Epithelial cell of prostate (primary cell): ENCODE measurements at places on chromosomes 2 and 18.

DNA sequence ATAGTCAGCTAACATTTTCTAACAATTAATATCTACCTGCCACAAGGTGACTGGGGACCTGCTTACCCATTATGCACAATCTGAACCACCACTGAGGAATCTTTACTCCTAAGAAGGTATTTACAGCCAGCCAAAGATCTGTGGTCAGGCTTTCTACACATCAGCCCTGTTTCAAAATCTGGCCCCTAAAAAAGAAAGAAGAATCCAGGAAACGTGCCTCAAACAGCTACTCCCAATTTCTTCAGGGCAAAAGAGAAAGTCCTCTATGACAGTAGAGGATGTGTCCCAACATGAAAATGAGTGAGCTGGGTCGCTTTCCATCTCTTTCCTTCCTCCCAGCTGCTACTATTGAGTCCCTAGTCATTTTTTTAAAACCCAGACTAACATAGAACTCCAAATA is 79.5 kb downstream of the EPB41L3 start:
- DNase-seq, result no peak

- DNase-seq, result no peak
Observed at GRCh38 chr2:200050921-200051610, 95.7 kb downstream of the MAIP1 start.

- DNase-seq, result no peak
Observed at GRCh38 chr2:149465873-149466272, 121.7 kb downstream of the MMADHC start.

DNA sequence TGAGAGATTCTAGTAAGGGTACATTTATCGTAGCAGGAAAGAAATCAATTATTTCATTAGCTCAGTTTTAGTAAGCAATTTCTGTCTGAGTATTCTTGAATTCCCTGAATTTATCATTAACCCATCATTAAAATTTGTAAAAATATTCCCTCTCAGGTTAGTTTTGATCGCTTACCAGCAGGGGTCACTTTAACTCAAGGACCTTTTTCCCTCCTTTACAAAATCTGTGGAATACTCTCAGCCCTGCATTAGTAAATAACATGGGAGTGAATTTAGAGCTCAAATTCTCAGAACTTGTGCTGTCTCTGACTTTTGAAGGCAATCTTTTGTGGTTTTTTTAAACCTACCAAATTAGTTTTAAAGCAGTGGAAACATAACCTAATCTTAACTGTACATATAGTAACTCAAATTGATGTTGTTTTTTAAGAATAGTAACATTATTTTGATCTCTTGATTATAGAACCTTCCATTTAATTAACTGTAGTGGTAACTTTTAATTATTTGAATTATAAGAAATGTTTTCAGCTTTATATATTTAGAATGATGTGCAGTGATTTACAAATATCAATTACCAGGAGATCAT is 97.2 kb downstream of the AGPS start:
- no peak for DNase-seq

- no peak for DNase-seq
Observed at GRCh38 chr2:178477443-178478129, 814 bp downstream of the FKBP7 start.

GRCh38 chr2:69701100-69701945 is 40.6 kb upstream of the ANXA4 start:
- DNase-seq, result no peak

DNA sequence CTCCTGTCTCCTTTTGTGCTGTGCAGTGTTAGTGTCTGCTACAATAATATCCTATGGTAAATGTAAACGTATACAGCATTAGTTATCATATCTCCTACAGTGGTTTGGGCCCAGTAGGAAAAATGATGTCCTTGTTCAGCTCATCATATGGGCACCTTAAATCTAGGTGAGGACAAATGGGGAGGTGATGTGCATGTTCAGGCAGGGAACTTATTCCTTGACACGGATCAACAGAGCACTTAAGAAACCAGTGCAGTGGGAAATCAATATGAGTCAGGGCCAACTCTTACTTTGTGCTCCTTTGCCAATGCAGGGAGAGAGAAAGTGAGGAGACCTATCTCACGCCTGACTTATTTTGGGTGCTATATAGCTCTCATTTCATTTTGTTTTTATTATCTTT is 76.4 kb downstream of the KLHL14 start:
- DNase-seq, result no peak

DNA sequence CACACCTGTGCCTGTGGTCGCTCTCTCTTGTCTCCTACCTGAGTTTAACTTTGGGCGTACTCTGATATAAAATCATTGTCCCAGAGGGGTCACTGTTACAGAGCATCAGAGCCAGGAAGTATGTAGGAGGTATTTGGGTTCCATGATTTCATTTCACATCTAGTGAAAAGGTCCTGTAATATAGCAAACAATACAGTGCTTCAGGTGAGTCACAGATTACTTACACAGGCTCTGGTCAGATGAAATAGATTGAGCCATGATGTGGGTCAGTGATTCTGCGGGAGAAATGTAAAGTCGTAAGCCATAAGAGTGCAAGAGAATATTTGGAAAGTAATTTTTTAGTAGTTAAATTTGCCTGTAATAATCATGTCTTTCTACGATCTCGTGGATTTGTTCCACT is 70.2 kb downstream of the SOCS6 start:
- no peak for DNase-seq

- DNase-seq, result no peak
Observed at GRCh38 chr2:26846334-26847306, 1.3 kb upstream of the DPYSL5 start.

DNA sequence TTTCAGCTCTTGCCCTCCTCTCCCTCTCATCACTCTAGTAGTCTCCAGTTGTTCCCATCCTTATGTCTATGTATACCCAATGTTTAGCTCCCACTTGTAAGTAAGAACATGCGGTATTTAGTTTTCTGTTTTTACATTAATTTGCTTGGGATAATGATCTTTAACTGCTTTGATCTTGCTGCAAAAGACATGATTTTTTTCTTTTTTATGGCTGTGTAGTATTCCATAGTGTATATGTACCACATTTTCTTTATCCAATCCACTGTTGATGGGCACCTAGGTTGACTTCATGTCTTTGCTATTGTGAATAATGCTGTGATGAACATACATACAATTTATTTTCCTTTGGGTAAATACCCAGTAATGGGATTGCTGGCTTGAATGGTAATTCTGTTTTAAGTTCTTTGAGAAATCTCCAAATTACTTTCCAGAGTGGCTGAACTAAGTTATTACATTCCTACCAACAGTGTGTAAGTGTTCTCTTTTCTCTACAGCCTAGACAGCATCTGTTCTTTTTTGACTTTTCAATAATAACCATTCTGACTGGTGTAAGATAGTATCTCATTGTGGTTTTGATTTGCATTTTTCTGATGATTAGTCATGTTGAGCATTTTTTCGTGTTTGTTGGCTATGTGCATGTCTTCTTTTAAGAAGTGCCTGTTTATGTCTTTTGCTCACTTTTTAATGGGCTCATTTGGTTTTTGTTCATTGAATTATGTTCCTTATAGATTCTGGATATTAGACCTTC is 179.6 kb upstream of the SLC39A10 start:
- DNase-seq, result no peak

- peak; percentile 69 for DNase-seq
Observed at GRCh38 chr2:168336786-168337388, 89.5 kb upstream of the STK39 start.

- DNase-seq, result no peak
Observed at GRCh38 chr2:164903204-164903603, 52.1 kb downstream of the SLC38A11 start.

- DNase-seq, result no peak
Observed at GRCh38 chr18:21069468-21069867, 42.1 kb downstream of the ROCK1 start.

DNA sequence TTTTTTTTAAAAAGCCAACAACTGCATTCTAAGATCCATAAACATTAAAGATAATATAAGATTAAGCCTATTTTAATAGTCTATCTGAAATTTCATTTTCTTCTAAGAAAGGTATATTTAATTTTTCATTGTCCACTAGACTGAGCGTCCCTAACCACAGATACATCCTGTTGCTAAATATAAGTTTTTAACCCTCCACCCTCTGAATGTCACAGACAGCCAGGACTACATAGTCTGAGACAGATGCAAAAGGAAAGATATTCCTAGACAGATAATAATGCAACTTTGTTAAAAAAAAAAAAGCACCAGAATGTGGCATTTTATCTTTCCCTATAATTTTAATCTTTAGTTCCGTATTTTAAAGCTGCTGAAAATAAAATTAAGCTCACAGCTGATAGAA is 114.6 kb downstream of the ZEB2 start:
- DNase-seq, result no peak

GRCh38 chr2:129791712-129792111 is 187.8 kb upstream of the RAB6C start:
- no peak for DNase-seq

DNA sequence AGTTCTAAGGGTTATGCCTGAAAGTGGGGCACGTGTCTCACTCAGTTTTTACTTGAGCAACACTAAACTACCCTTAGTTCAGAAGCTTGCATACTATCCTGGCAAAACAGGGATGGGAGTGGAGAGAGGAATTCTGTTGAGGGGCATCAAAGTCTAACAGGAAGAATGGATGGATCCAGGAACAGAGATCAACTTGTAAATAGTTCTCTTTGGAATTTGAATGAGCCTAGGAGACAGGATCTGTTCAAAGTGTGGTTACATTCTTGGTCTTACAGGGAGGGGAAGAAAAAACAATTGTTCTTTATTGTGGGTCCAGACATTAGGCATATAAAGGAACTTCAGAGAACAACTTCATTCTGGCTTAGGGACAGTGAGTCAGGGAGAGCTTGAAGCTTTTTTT is 560.2 kb downstream of the CNTNAP5 start:
- DNase-seq, result no peak

GRCh38 chr18:7232218-7232617 is 1.3 kb downstream of the LRRC30 start:
- no peak for DNase-seq

DNA sequence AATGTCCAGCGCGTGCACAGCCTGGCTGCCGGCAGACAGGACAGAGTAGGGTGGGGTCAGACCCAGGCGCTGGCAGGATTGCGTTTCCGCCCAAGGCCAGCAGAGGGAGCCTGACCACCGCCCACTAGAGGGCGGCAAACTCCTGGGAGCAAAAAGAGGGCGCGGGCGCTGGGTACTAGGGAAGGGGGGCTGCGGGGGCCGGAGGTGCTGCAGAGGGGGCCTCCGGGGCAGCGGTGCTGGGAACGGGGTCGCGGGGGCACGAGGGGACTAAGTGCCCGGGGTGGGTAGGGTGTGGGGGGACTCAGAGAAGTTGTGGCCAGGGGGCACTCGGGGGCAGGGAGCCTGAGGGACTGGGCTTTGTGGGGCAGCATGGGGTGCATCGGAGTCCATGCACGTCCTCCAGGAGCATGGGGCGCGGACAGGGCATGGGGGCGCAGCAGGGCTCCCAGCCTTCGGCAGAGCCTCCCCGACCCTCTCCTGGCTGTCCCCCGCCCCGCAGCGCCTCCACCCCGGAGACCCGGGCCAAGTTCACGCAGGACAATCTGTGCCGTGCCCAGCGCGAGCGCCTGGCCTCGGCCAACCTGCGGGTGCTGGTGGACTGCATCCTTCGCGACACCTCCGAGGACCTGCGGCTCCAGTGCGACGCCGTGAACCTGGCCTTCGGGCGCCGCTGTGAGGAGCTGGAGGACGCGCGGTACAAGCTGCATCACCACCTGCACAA is 3.2 kb downstream of the TEKT4 start:
- no peak for DNase-seq

DNA sequence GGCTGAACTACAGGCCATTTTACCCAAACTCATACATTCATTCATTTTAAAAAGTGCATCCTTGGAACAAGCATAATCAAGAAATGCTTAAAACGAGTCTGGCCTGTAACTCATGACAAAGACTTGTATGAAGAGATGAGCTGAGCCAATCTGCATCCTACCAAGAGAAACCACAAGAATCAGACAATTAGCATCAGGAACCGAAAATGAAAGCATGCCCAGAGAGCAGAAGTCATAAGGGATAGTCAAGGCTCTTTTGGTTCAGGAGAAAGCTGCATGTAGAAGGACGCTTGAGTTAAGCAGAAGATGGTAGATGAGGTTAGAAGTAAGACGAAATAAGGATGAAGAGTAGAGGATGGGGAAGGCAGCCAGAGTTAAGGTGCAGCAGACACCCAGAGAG is 137.0 kb upstream of the CTNNA2 start:
- no peak for DNase-seq

DNA sequence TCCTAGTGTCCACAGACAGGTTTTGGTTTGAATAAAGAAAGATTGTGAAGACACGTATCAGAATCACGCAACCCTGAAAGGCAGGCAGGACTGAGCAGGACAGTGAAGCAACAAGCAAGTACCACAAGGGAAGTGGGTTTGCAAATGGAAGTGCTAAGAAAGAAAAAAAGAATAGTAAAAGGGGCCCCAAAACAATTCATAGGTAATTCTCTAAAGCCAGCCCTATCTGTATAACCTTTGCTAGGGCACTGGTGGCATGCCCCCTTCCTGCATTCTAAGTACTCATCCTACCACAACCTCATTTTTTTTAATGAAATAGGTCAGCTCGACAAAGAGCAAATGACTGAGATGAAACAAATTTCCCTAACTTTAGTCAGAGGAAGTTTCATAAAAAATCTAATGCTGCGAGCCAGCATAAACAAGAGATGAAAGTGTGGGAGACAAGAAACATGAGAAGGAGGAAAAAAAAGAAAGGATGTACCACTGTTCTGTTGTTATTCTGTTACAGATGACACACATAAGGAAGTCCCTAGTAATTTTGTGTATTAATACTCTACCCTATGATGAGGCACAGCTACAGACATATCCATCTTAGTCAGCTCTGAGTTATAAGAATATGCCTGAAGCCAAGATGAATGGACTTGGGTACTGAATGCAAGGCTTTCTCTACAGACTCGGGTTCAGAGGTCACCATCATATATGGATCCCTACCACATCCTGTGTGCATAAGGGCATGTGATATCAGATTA is 32.2 kb downstream of the IKZF2 start:
- DNase-seq, result peak; percentile 83

DNA sequence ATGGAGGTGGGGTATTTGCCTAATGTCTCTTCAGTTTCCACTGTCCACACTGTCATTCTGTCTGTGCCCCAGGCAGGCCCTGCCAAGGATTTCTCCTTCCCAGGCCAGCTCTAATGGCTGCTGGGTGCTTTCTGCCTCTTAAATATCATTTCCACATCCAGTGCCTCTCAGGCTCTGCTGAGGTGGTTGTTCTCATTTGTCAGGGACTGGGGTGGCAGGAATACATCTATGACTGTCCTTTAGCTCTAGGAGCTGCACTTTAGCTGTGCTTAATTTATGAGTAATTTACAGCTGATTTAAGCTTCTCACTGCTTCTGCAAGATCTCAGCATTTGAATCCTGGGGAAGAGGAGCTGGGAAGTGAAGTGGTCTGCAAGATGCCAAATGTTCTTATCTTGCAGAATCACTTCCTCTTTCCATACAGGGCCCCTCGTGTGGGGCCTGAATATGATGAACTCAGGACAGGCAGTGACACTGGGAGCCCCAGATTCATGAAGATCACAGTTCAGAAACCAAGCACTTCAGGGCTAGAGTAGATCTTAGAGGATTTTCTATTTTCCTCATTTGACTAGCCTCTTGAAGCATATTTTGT is 150.2 kb downstream of the FSHR start:
- DNase-seq, result no peak

GRCh38 chr2:47618272-47618552 is 164.7 kb upstream of the MSH6 start:
- DNase-seq, result no peak
